Stimulated activated CD4-positive, alpha-beta T cell treated with anti-CD3 and anti-CD28 coated beads, Interleukin-1b, Interleukin-23, amount 100 ng/mL, for 1 hour (primary cell): ENCODE measurements at places on chromosomes 7 and 10.

- DNase-seq: no peak
These were observed 41.9 kb downstream of the SYPL1 start for GRCh38 chr7:106070201-106070551.

GRCh38 chr7:113752289-113752688 is 166.5 kb downstream of the PPP1R3A start:
- DNase-seq: no peak

GRCh38 chr10:64484811-64485330 is 963.7 kb downstream of the REEP3 start:
- no peak for DNase-seq

- no peak for DNase-seq
These were observed 56.9 kb downstream of the ATAD1 start for GRCh38 chr10:87761153-87761552.

DNA sequence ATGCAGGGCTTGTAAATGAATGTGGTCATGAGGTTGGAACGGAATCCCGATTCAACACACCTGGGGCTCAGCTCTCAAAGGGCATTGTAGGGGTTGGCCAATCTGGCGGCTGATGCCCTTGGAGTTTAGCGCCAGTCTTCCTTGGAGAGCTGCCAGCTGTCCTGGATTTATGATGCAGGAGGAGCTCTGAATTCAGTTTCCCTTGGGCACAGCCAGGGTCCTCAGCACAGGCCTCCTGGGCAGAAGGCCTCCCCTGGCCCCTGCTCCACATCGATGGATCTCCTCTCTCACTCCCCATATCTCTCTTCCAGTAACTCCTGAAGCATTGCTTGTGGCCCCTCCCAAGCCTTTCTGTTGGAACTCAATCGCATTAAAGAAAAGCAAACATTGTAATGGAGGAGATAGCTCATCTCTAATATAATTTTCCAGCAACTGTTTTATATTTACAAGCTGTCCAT is 985 bp upstream of the CYTH3 start:
- no peak for DNase-seq

DNA sequence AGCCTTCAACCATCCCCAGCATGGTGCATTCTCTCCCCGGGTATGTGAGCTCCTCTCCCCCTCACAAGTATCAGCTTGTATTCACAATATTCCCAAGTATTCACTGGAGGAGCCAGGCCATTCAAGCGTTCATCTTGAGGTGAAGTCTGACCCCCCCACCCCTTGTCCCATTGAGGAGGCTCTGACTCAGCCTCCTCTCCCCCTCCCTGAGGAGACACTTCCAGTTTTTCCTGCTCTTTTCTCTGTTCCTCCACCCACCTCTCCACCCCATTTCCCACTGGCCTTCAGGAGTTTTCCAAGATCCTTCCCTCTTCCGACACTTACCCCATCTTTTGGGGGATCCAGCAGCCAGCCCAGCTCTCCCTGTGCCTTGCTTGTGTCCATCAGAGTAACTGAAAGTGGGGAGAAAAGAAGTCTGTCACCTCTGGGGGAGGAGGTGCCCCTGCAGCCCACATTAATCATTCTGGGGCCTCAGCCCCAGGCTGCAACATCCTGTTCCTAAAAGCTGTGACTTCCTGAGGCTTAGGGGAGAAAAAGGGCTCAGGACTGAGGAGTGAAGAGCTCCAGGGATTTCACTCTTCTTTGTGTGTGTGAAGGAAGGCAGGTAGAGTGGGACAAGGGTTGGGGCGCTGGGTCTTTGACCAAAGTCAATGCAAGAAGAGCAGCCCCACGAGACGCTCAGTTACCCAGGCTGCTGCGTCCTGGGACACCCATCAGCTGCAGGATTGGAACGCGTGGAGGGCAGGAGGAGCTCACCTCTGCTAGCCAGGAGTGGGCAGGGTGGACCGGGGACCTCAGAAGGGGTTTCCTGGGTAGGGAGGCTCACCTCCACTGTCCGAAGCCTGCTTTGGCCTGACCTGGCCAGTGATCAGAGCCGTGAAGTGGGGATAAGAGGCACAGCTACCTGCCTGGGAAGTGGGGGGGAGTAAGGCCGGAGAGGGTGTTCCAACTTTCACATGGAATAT is 1.1 kb downstream of the EPHA1 start:
- DNase-seq: no peak

- DNase-seq: no peak
These were observed 61.9 kb downstream of the PARD3 start for GRCh38 chr10:34753014-34753757.

DNA sequence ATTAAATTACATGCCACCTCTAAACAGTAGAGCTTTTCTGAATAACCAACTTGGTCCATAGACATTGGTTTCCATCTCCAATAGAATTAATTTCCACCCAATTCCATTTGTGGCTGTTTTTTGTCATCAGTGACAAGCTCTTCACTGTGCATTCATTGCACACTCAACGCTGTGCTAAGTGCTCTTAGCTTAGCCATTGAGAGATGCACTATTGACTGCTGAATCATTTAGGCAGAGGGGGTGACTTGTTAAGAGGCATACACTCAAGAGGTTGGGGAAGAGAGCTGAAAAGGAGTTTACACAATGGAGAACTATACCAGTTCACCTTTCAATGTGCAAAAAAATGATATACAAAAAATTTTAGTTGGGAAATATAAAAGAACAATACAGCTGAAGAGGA is 31.9 kb upstream of the CBLL1 start:
- no peak for DNase-seq

- no peak for DNase-seq
These were observed 162.1 kb downstream of the TSPAN12 start for GRCh38 chr7:120695848-120696247.

DNA sequence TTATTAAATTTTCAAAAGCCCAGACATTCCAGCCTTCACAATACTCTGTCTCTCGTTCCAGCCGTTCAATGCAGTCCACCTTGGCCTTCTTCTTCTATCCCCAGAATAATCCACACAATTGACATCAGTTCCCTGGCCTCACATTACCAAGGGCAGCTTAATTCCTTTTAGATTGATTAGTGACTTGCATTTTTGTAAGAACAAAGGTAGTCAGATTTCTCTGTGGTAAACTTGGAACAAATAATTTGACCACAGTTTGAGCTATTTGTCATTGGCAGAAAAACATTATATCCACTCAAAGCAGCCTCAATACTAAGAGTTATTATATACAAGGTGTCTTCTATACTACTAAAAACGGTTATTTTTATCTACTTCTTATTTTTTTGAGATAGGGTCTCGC is 5.1 kb upstream of the CYTH3 start:
- no peak for DNase-seq

DNA sequence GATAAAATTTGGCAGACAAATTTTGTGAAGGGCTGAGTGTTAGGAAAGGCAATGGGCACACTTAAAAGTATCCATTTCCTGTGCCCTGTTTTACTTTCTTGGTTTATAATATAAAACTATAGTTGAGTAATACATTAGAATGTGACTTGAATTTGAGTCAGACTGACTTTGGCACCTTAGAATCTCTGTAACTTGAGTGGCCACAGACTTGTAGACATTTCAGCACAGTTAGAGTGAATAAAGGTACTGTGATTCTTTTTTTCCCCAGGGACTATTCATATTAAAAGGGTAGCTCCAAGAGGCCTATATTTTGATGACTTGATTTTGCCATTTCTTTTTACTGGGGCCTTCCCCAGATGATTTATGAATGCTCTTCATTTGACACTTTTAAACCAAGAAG is 22.4 kb downstream of the GBF1 start:
- no peak for DNase-seq

GRCh38 chr10:84395581-84395980 is 67.2 kb downstream of the CCSER2 start:
- DNase-seq: no peak

DNA sequence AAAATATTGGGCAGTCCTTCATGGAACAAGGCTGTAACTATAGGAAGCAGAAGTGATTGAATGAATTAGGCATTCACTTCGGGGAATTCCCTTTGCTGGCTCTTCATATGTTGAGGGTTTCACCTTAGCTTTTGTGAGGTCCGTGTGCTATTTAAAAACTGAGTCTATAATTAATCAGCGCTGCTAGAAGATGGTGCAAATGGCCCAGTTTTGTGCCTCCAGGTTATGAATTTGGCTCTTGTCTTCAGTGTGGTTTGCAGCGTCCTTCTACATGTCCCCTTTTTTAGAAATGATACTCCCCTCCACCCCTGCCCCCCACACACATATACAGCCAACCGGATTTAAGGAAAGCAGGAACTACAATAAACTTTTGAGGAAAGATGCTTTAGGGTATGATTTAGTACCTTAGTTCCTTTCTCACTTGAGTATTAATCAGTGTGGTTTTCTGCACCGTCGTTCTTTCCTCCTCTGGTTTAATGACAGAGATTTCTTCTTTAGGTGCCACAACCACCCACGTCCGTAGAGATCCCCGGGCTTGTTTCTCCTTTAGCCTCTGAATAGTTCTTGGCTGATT is 110.6 kb upstream of the SAMD8 start:
- DNase-seq: no peak

DNA sequence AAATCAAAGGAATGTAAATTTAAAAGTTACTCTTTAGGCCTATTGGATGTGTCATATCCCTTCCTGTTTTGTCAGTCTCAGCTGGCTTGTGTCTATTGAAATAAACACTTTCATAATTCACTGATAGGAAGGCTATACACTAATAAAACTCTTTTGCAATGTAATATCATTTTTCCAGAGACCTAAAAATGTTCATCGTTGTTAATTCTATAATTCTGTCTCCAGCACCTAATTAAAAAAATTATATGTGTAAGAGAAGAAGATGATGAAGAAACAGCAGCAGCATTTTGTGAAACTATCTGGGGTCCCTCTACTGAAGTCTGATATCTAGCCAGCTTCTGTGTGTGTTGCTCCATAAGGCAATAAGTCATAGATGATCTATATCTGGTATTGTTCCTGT is 602.7 kb downstream of the ETV1 start:
- DNase-seq: no peak

GRCh38 chr7:20284771-20285143 is 45.9 kb upstream of the ITGB8 start:
- no peak for DNase-seq

DNA sequence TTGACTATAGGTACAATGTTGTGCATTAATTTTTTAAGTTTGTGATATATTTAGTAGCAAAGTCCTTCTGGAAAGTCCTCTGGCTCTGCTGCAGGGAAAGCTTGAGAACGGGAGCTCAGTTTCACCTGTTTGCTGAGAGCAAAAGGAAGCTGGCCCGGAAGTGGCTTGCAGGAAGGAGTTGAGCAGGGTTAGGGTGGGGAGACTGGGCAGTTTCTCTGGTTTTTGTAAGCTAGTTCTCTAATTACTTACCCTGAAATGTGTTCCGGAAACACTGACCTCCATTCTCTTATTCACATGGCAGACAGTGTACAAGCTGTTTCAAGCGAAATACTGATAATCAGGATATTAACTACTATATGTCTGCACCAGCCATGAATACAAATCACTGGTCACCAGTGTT is 22.3 kb downstream of the MAP3K8 start:
- DNase-seq: no peak

- DNase-seq: no peak
These were observed 379.1 kb upstream of the GALNT17 start for GRCh38 chr7:70752794-70753241.

GRCh38 chr7:80934321-80934720 is 15.5 kb upstream of the SEMA3C start:
- no peak for DNase-seq

DNA sequence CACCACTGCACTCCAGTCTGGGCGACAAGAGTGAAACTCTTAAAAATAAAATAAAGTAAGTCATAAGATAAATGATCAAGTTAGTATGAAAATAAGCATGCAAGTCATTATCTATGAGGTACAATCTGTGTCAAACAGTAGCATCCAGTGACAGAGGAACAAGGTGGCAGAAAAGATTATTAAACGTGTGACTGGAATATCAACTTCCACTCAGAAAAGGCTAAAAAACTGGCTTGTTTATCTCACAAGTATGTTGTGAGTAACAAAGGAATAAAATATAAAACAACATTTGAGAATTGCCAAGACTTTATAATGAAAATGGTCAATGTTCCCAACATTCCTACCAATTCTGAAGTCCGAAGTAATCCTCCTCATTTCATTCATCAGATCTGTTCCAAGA is 30.3 kb downstream of the ITGB1 start:
- DNase-seq: no peak

- DNase-seq: no peak
These were observed 148.6 kb downstream of the DNAJB6 start for GRCh38 chr7:157485361-157485831.
